ENCODE measurements at places on chromosomes 7 and 10.

DNA sequence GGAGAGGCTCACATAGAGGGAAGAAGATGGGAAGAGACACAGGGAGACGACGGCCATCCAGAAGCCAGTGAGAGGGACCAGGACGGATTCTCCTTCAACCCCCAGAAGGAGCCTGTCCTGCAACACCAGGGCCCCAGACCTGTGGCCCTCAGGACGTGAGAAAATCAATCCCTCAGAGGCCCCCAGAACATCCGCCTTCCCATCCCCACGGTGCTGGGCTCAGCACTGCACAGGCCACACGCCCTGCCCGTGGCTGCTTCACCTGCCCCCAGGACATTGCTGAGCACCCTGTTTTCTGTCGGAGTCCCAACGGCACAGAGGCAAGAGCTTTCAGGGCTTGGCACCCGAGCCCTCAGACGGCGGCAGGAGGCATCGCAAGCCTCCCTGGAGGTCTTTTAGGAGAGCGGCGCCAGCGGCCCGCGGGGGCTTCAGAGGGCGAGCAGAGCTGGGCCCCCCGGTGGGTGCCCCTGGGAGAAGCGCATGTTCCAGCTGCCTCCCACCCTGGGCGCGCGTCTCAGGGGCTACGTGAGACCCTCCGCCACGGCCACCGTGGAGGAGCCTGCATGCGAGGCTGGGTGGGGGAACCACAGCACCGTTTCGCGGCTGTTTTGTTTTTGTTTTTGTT is 42.8 kb downstream of the PDGFA start:
- no peak overlapping the region for H3K27ac ChIP-seq
- H3K36me3 ChIP-seq, result no peaks in the 10 kb centered on the region
- peaks cover 12% of the 10 kb centered on the region for H3K27me3 ChIP-seq

DNA sequence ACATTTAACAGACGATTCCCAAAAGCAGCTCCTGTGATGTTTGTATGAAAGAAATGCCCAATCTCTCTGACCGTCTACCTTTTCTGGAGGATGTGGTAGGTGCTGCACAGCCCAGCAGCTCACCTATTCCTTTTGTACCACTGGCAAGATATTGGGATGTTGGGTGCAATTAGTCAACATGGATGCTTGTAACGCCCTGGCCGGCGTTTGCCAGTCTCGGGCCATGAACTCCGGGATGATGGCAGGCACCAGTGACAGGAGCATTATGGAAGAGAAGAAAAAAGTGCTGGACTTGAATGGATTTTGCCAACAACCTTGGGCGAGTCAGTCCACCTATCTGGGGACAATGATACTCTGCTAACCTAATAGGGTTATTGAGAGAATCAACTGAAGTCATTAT is 69.0 kb upstream of the ZNF438 start:
- no peak overlapping the region for H3K4me3 ChIP-seq
- H3K36me3 ChIP-seq, result no peaks in the 10 kb centered on the region
- H3K4me1 ChIP-seq, result peaks cover 3% of the 10 kb centered on the region
- H3K27me3 ChIP-seq, result no peaks in the 10 kb centered on the region
- H3K27ac ChIP-seq, result no peak overlapping the region
- no peak for DNase-seq

GRCh38 chr7:143256932-143257331 is 6.3 kb upstream of the GSTK1 start:
- no peak for DNase-seq
- H3K4me3 ChIP-seq, result no peak overlapping the region
- H3K4me1 ChIP-seq, result peaks cover 48% of the 10 kb centered on the region
- H3K27ac ChIP-seq, result peak overlapping the region; percentile 70
- H3K36me3 ChIP-seq, result no peaks in the 10 kb centered on the region

GRCh38 chr10:71413581-71413980 is 16.9 kb downstream of the CDH23 start:
- H3K36me3 ChIP-seq, result peaks cover 4% of the 10 kb centered on the region
- H3K27ac ChIP-seq, result no peak overlapping the region
- no peaks in the 10 kb centered on the region for H3K4me1 ChIP-seq

GRCh38 chr7:22363756-22364422 is 6.9 kb upstream of the RAPGEF5 start:
- H3K27me3 ChIP-seq, result peaks cover 6% of the 10 kb centered on the region
- H3K4me1 ChIP-seq, result no peaks in the 10 kb centered on the region
- no peak for DNase-seq
- H3K27ac ChIP-seq, result no peak overlapping the region

- H3K36me3 ChIP-seq, result peaks cover 4% of the 10 kb centered on the region
- no peak overlapping the region for H3K4me3 ChIP-seq
- H3K27me3 ChIP-seq, result no peaks in the 10 kb centered on the region
Measured at GRCh38 chr7:92635538-92635937, 45.3 kb upstream of the FAM133B start.

- H3K4me3 ChIP-seq, result no peak overlapping the region
- H3K27me3 ChIP-seq, result peaks cover 7% of the 10 kb centered on the region
- no peak overlapping the region for H3K27ac ChIP-seq
Measured at GRCh38 chr7:151964951-151965350, 8.7 kb downstream of the GALNTL5 start.

- H3K27me3 ChIP-seq, result no peaks in the 10 kb centered on the region
- no peaks in the 10 kb centered on the region for H3K4me1 ChIP-seq
- H3K4me3 ChIP-seq, result no peak overlapping the region
- no peaks in the 10 kb centered on the region for H3K36me3 ChIP-seq
- no peak overlapping the region for H3K27ac ChIP-seq
- DNase-seq, result no peak
Measured at GRCh38 chr10:36366065-36366464, 724.0 kb upstream of the FZD8 start.

GRCh38 chr7:142168746-142169145 is 57.2 kb downstream of the MGAM2 start:
- H3K4me3 ChIP-seq, result no peak overlapping the region
- H3K36me3 ChIP-seq, result peaks cover 4% of the 10 kb centered on the region
- no peak for DNase-seq
- no peaks in the 10 kb centered on the region for H3K4me1 ChIP-seq
- peaks cover 11% of the 10 kb centered on the region for H3K27me3 ChIP-seq

GRCh38 chr7:22665923-22666322 is 61.1 kb upstream of the IL6 start:
- peaks cover 33% of the 10 kb centered on the region for H3K27me3 ChIP-seq
- peaks cover 2% of the 10 kb centered on the region for H3K36me3 ChIP-seq
- no peaks in the 10 kb centered on the region for H3K4me1 ChIP-seq
- H3K4me3 ChIP-seq, result no peak overlapping the region
- H3K27ac ChIP-seq, result no peak overlapping the region
- no peak for DNase-seq

- H3K4me1 ChIP-seq, result no peaks in the 10 kb centered on the region
- no peaks in the 10 kb centered on the region for H3K36me3 ChIP-seq
- no peaks in the 10 kb centered on the region for H3K27me3 ChIP-seq
- DNase-seq, result no peak
- no peak overlapping the region for H3K4me3 ChIP-seq
Measured at GRCh38 chr10:54203401-54203800, 597.6 kb downstream of the PCDH15 start.

DNA sequence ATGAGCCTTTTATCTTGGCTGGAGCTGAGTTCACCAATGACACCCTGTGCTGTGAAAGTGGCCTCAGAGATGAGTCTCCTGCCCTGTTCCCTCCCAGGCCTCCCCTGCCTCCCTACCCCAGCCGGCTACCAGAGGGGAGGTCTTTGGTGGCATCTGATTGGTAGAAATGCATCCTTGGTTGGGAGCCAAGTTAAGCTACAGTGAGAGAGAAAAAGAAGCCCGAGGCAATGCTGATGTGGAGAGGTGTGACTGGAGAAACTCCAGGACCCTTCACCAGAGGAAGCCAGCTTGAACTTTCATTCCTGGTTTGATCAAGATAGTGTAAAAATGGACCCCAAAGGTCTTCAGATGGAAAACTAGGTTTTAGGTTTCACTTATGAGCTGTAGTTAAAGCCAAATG is 191.1 kb upstream of the TCF7L2 start:
- no peaks in the 10 kb centered on the region for H3K4me1 ChIP-seq
- peaks cover 3% of the 10 kb centered on the region for H3K36me3 ChIP-seq
- H3K4me3 ChIP-seq, result no peak overlapping the region
- no peak overlapping the region for H3K27ac ChIP-seq
- no peaks in the 10 kb centered on the region for H3K27me3 ChIP-seq

GRCh38 chr10:98172073-98172472 is 37.6 kb downstream of the R3HCC1L start:
- H3K27ac ChIP-seq, result no peak overlapping the region
- no peak overlapping the region for H3K4me3 ChIP-seq
- peaks cover 29% of the 10 kb centered on the region for H3K4me1 ChIP-seq
- H3K27me3 ChIP-seq, result no peaks in the 10 kb centered on the region
- H3K36me3 ChIP-seq, result peaks cover 16% of the 10 kb centered on the region
- DNase-seq, result no peak

DNA sequence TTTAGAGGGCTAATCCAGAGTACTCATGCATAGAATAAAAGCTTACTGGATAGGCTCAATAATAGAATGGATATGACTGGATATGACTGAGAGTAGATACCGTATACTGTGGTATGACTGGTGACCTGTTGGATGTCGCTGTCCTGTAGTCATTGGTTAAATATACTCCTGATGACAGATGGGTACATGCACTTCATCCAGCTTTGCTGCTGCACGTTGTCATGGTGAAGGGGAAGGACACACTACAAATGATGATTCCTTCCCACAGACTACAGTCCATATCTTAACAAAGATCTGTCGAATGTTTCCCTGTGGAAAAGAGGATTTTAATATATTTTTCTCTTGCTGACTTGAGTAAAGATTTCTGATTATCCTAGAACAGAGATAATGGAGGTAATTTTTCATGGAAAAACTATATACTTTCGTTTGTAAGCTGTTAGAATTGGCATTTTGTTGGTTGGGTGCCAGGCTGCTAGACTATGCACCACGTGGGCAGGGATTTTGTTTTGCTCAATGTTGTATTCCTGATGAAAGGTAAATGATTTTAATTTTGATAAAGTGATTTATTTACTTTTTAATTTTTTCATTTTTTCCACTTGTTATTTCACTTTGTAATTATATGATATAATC is 97.3 kb downstream of the PPP1R9A start:
- no peak for DNase-seq
- H3K36me3 ChIP-seq, result no peaks in the 10 kb centered on the region
- H3K4me1 ChIP-seq, result no peaks in the 10 kb centered on the region
- H3K4me3 ChIP-seq, result no peak overlapping the region
- H3K27ac ChIP-seq, result no peak overlapping the region
- no peaks in the 10 kb centered on the region for H3K27me3 ChIP-seq

DNA sequence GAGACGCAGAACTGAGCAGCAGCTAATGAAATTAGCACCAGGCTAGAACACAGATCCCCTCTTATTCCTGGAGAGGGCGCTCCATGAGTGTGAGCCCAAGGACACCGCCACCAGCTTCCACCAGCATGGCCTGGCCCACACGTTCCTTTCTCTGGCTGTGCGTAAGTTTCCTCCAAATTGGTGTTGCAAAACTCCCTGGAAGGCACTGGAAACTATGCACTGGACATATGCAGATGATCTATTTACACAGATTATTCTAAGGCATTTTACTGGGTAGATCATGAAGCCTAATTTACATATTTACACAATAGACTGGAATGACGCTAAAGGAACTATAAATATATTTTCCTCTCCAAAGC is 455.6 kb upstream of the FOXK1 start:
- no peak overlapping the region for H3K4me3 ChIP-seq
- no peak overlapping the region for H3K27ac ChIP-seq
- H3K36me3 ChIP-seq, result no peaks in the 10 kb centered on the region

- H3K36me3 ChIP-seq, result no peaks in the 10 kb centered on the region
- no peak overlapping the region for H3K27ac ChIP-seq
- no peaks in the 10 kb centered on the region for H3K4me1 ChIP-seq
- H3K27me3 ChIP-seq, result peaks cover 51% of the 10 kb centered on the region
- DNase-seq, result no peak
Measured at GRCh38 chr7:1706721-1707613, 36.9 kb downstream of the ELFN1 start.

GRCh38 chr10:77907900-77908717 is 18.4 kb downstream of the DLG5 start:
- DNase-seq, result no peak
- H3K27me3 ChIP-seq, result no peaks in the 10 kb centered on the region
- H3K27ac ChIP-seq, result peak overlapping the region; percentile 59
- no peak overlapping the region for H3K4me3 ChIP-seq
- peaks cover 26% of the 10 kb centered on the region for H3K4me1 ChIP-seq

DNA sequence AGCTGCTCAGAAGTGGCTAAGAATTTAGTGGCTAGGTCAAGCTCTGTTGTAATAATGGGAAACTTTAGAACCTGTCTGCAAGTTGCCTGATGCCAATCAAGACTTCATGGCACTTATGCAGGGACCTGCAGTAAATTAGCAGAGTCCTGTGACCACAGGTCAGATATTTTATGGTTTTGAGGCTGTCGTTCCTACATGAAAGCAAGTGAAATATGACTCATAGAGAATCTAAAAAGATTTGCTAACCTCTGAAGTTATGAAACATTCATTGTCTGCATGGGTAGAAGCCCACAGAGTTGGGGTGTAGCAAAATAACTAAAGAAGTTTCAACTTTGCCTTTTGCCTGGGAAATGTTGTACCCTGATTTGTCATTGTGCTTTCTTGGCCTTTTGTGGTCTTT is 32.3 kb downstream of the SLC39A12 start:
- no peaks in the 10 kb centered on the region for H3K27me3 ChIP-seq
- no peaks in the 10 kb centered on the region for H3K36me3 ChIP-seq
- no peaks in the 10 kb centered on the region for H3K4me1 ChIP-seq
- no peak for DNase-seq

DNA sequence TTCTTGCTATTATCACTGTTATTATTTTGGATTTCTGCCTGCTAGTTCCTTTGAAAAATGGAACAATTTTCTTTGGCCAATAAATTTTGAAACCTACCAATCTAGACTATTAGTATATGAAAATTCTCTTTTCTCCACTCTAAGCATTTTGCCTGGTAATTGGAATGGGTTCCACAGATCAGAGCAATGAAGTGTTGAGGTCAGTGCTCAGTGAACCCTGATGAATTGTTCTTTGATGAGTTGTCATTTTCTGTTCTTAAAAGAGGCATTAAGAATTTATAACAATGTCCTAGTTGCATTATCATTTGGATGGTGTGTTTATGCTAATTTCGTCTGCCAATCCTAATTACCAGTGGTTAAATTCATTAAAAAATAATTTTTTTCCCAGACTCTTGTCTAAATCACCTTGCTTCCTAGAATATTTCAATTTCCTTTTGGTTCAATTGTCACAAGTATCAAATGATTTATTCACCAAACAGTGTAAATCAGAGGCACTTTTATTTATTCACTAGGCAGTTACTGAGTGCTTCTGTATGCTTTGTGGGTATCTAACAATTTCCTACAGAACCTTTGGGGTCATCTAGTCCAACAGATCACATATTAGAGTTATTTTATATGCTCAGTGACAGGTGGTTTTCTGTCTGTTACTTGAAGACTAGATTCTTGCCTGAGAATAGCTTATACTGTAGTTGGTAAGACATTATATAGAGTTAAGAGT is 239.0 kb downstream of the DNAJB9 start:
- H3K4me1 ChIP-seq, result no peaks in the 10 kb centered on the region
- H3K36me3 ChIP-seq, result no peaks in the 10 kb centered on the region
- H3K27ac ChIP-seq, result no peak overlapping the region
- no peaks in the 10 kb centered on the region for H3K27me3 ChIP-seq

GRCh38 chr10:132225849-132226205 is 39.1 kb downstream of the DPYSL4 start:
- no peak overlapping the region for H3K4me3 ChIP-seq
- no peak overlapping the region for H3K27ac ChIP-seq
- H3K36me3 ChIP-seq, result peaks cover 2% of the 10 kb centered on the region

Data from effector memory CD8-positive, alpha-beta T cell (primary cell).